ENCODE measurements at places on chromosomes 12 and 14.

DNA sequence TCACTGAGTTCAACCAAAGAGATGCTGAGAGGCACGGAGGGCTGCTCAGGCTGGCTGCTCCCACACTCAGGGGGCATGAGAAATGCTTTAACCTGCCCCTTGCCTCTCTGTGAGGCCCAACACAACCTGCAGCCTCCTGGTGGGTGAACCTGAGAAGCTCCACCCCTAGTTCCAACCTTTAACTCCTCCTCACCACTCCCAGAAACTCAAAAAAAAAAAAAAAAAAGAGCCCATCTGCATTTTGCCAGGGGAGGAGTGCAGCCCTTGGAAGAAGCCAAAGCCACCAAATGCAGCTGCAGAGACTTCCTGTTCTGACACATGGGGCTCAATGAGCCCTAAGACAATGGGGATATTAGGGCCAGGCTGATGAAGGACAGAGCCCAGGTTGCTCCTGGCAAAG, 8.9 kb downstream of the KRT4 start:
- no peak for DNase-seq

GRCh38 chr12:69388371-69388770, 28.8 kb downstream of the YEATS4 start:
- no peak for DNase-seq

- peak; percentile 74 for DNase-seq
These were observed 11.9 kb downstream of the RARG start for GRCh38 chr12:53219956-53220693.

GRCh38 chr14:74263921-74264320, 24.7 kb downstream of the VSX2 start:
- no peak for DNase-seq

DNA sequence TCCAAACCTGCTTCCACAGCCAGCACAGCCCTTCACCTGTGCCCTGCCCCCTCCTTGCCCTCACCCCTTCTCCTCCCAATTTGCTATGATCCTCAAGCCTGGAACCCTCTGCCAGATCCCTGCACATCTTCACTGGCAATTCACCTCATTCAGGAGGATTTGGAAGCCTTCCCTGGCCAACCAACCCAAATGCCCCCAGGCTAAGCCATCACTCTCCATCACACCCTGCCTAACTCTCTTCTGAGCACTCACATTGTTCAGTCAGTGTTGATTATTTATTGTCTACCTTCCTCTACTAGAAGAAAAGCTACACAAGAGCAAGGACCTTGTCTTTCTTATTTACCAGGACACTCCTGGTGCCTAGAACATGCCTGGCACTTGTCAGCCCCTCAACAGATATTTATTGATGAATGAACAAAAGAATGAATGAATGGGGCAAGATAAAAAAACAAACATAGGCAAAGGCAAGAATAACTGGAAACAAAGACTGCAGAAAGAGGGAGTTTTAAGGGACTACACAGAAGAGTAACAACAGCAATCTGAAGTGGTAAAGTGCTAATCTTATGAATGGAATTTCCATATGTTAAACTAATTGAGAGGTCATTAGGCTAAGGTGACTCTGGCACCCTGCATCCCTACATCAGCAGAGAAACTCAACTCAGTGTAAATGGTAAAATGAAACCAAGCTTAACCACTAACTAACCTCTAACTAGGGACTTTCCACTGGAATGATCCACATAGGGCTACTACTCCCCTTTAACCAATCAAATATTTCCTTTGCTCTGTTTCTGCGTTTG, 33.4 kb downstream of the TMTC1 start:
- no peak for DNase-seq

GRCh38 chr14:102805941-102806340, 28.7 kb downstream of the TRAF3 start:
- DNase-seq = no peak

DNA sequence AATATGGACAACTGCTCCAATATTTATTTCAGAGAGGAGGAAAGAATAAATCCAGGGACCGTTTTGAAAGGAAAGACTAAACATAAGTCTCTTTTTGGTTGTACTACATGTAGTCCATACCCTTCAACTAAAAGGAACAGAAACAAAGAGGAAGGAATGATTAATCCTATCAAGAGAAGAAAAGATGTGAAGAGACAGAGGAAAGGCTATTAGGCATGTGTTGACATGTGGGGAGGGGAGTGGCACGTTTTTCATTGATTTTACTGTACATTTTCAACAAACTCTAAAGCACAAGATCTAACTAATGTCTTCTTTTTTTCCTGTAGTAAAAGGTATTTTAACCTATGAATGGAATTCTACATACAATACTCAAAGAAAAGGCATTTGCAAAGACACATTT, 85.6 kb downstream of the NAV3 start:
- no peak for DNase-seq

- peak; percentile 42 for DNase-seq
These were observed at the start of gene RBMS2 for GRCh38 chr12:56521590-56522371. Gene RBMS2, plus strand, starts transcription at chr12:56521820. Its CDS starts 204 bp downstream, at chr12:56522024.

DNA sequence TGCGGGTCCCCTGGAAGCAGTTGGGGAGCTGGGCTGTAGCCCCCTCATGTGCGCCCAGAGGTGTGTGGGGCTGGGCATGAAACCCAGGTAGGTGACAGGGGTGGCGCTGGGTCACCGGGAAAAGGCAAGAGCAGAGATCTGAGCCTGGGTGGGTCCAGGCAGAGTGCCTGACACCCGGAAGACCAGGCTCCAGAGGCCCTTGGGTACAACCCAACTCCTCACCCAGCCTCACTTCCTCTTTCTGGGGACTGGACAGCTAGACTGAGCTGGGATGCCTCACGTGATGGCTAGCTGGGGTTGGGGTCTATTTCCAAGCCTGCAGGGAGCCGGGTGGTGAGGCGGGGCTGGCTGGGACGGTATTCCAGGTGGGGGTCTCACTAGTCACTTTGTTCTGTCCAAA, 16.3 kb upstream of the CYP46A1 start:
- no peak for DNase-seq

GRCh38 chr12:49887536-49888401, 15.9 kb downstream of the FAIM2 start:
- no peak for DNase-seq

DNA sequence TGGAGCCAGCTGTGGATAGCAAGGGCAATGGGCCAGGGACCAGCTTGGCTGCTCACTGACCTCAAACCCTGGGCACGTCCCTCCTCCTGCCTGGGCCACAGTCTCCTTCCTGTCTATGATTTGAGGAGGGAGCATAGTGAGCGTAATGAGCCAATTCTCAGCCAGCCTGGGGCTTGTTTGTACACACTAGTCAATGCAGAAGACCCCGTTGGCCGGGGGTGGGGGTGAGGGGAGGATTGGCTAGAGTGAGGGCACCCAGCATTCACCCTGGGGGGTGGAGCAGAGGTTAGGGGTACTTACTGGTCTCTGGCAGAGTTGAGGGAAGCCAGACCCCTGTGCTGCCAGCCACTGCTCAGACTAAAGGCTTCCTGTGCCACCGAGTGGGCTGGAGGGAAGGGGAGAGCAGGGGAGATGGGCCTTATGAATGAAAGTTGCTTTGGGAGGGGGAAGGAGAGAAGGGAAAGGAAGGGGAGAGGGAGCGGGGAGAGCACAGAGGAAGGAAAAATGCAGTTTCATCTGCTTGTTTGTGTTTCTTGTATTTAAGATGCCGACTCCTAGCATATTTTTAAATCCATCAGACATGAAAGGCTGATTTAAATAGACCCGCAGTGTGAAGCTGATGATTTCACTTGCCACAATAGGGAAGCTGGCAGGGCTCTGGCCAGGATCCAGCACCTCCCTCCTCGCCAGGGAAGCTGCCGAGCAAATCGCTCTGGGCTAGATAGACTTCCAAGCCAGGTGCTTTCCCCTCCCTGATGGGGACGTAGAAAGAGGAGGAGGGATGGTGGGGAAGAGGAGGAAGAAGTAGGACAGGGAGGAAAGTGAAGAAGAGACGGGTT, 114.0 kb downstream of the PRMT8 start:
- DNase-seq = no peak

DNA sequence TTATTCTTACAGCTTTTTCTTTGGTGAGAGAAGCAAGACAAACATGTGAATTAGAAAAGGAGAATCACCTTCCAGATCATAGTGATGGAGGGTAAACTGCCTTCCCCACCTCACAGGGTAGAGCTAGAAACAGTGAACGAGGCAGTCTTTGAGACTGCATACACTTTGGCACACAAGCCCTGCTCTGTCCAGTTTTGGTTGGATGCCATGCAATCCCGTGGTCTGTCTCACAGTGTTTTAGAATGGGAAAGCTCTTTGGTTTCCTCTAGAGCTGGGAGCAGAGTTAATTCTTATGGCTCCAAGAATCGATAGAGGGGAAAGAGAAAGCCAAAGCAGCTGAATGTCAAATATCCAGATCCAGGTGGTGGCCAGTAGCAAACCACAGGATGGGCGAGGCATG, 21.9 kb downstream of the TDP1 start:
- no peak for DNase-seq

- DNase-seq = peak; percentile 57
These were observed 24.5 kb upstream of the PPP1R13B start for GRCh38 chr14:103871596-103872480.

- no peak for DNase-seq
These were observed 89.3 kb downstream of the SPTSSA start for GRCh38 chr14:34372786-34373185.

DNA sequence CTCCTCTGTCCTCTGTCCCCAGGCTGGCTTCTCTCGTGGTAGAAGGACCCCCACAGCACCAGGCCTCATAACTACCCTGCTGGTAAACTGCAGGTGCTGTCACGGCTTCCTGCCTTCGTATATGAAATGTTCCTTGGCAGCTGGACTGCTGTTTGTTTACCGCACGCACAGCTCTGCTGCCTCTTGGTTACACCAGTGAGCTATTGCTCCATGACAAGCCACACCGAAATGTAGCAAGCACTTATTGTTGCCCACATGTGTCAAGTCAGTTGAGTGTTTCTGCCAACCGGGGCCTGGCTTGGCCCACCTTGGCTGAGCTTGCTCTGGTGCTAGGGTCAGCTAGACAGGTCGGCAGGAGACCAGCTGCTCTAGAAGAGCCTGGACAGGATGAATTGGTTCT, 21.7 kb upstream of the TCL1B start:
- DNase-seq = no peak

- no peak for DNase-seq
These were observed 14.0 kb upstream of the KLRD1 start for GRCh38 chr12:10293570-10294227.

DNA sequence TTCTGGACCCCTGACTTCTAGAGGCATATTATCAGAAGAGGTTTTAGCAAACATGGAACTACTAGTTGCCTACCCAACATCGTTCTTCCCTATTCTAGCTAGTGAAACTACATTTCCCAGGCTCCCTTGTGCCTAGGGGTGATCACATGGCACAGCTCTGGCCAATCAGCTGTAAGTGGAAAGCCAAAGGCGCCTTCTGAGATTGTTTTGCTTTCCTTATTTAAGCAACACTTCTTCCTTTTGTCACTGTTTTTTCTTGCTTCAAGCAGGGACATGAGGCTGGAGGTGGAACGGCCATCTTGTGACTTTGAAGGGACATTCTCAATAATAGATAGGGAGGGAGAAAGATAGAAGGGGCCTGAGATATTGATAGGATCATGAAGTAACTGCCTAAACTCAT, 136.7 kb downstream of the ZNF664 start:
- DNase-seq = no peak

- no peak for DNase-seq
These were observed 86.3 kb upstream of the PDZRN4 start for GRCh38 chr12:41101806-41102205.

- no peak for DNase-seq
These were observed 204.5 kb downstream of the MON2 start for GRCh38 chr12:62670986-62671720.

- DNase-seq = no peak
These were observed 19.6 kb upstream of the FBXO33 start for GRCh38 chr14:39451811-39452210.

- no peak for DNase-seq
These were observed 29.8 kb upstream of the AP4S1 start for GRCh38 chr14:30995689-30996088.

- DNase-seq = no peak
These were observed 19.3 kb downstream of the MVK start for GRCh38 chr12:109592905-109593272.

DNA sequence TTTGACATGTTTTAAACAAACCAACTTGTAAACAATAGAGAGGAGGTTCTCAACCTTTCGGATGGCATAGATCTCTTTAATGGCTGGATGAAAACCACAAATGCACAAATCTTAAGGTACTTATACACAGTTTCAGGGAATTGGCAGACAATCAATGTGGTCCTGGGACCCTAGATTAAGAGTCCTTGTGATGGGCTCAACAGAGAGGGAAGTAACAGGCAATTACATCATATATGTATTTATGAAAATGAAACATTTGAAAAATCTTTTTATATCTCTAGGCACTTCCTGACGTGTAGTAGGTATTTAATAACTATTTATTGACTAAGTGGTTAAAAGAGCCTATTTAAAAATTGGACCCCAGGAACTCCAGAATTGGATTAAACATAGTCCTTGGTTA, 897 bp downstream of the ACTR10 start:
- no peak for DNase-seq

DNA sequence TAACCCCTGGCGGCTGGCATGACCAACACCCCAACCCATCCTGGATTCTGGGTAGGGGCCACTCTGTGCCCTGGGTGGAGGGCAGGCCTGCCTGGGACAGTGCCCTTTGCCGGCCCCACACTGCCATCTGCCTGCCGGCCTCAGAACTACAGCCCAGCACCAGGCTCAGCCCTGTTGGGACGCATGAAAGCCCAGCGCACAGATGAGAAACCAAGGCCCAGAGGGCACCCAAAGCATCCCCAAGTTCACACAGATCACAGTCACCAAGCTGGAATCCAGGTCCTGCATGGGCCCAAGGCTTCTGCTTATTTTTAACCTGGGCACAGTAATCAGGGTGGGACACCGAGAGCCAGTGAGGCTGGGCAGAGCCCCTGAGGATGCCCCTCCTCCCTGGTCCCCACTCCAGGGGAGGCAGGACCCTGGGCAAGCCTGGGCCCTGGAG, 26.2 kb downstream of the RFLNA start:
- peak; percentile 24 for DNase-seq

- no peak for DNase-seq
These were observed 15.2 kb downstream of the SERPINA12 start for GRCh38 chr14:94494085-94494484.

DNA sequence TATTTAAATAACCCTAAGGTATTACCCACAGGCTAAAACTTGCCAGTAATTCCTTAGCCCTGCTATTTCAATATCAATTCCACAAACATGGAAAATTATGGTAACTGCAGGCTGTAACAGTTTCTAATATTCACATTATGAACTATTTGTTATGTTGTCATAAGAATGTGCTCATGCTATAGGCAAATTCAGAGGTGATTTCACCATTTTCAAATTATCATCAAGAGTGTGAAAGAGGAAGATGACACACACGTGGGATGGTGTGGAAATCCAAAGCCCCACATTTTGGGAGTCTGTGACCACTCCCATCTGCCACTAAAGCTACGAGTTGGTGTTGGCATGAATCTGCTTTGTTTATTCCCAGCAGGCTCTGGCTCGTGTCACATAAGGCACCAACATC, 5.9 kb upstream of the MYO1A start:
- DNase-seq = no peak

- DNase-seq = no peak
These were observed 33.3 kb downstream of the ACTN1 start for GRCh38 chr14:68945585-68946488.

- DNase-seq = peak; percentile 3
These were observed 1.2 kb downstream of the CRY1 start for GRCh38 chr12:107091989-107092641.

GRCh38 chr12:4266990-4267389, 6.6 kb upstream of the CCND2 start:
- DNase-seq = no peak

GRCh38 chr14:26531894-26532293, 65.9 kb downstream of the NOVA1 start:
- no peak for DNase-seq

Data from effector CD4-positive, alpha-beta T cell (primary cell).